ENCODE measurements at places on chromosomes 11 and 22. TPM values are rescaled to one million over a fixed set of nuclear protein-coding genes. Genes with fewer than 3 reads are reported as not detected.

- peak; percentile 85 for DNase-seq
These were observed 3.1 kb downstream of the ILK start for GRCh38 chr11:6606471-6607189.

- DNase-seq: no peak
These were observed 17.3 kb upstream of the EIF3D start for GRCh38 chr22:36546092-36546804.

DNA sequence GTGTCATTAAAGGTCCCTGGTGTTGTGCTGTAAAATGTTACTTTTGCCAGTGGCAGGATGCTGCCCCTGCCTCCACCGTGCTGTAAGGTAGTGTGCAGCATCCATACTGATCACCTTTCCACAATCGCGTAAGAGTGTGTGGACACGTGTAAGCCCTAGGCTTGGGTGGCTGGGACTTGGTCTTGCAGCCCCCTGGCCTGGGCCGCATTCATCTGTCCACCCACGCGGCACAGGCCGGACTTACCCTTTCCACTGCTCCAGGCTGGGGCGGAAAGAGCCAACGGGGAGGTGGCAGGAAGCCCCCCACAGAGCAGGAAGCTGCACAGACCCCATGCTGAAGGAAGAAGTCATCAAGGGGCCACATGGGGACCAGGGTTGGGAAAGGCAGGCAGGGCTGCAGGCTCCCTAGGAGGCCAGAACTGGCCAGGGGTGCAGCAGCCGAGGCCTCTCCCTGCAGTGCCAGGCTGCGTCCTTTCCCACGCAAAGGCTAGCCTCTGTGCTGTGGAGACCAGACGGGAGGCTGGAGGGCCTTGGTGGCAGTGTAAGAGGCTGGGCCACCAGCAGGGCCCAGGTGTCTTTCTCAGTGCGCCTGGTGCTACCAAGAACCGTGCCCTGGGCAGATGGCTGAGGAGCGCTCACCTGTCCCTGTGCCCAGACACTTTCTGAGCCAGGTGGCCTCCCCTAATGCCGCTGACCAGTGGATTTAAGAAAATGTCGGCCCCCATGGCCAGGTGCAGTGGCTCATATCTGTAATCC, 11.7 kb upstream of the TMEM191C start:
- DNase-seq: no peak

DNA sequence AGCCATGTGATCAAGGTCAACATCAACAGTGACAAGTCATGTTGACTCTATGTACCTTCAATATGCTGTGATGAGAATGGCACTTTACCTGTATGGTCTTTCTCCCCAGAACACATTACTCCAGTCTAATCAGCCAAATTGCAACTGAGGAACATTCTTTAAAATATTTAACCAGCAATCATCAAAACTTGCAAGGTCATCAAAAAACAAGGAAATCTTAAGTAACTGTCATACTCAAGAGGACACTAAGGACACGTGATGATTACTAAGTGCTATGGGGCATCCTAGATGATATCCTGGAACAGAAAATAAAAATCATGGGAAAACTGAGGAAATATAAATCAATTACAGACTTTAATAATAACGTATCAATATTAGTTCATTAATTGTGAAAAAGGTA, 118.9 kb downstream of the EFCAB6 start:
- no peak for DNase-seq

- DNase-seq: no peak
These were observed 92.0 kb upstream of the KCNQ1OT1 start for GRCh38 chr11:2791521-2792380.

DNA sequence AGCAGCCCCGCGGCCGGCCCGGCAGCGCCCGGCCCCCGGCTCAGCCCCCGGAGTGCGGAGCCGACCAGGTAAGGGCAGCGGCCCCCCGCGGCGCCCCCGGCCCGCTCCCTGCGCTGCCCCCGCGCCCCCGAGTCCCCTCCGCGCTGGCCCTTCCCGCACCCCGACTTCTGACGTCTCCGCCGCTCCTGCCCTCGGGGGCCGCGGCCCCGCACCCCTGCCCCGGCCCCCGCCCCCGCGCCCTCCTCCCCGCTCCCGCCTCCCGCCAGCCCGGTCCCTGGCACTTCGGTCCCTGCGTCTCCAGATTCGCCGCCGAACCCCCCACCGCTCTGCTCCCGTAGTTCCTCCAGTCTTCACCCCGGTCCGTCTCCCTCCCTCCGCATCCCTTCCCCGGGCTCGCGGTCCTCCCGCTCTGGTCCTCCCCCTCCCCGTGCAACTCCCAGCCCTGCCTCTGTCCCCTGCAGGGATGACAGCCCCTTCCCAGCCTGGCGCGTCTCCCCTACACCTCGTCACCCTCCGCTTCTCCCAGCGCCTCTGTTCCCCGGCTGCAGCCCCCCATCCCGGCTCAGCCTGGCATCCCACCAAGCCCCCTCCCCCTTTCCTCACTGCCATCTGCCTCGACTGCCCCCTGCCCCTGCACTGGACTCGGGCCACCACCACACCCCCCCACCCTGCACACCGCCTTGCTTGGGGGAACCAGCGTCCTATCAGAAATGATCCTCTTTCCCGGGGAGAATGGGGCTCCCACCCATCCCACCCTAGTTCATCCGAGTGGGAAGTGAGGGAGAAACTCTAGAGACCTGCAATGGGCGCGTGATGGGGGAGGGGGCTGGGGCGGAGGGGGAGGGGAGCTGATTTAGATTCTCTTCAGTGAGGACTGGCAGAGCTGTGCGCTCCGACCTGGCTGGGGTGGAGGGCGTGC, 531 bp downstream of the GRIK4 start:
- no peak for DNase-seq

- no peak for DNase-seq
These were observed 23.5 kb downstream of the B3GAT1 start for GRCh38 chr11:134388590-134388989.

- DNase-seq: no peak
These were observed 6.5 kb downstream of the FAR1 start for GRCh38 chr11:13674799-13675509.

GRCh38 chr11:63552921-63553320, 10.3 kb downstream of the PLAAT2 start:
- no peak for DNase-seq

- DNase-seq: no peak
These were observed 149.1 kb downstream of the CTTN start for GRCh38 chr11:70547386-70547785.

DNA sequence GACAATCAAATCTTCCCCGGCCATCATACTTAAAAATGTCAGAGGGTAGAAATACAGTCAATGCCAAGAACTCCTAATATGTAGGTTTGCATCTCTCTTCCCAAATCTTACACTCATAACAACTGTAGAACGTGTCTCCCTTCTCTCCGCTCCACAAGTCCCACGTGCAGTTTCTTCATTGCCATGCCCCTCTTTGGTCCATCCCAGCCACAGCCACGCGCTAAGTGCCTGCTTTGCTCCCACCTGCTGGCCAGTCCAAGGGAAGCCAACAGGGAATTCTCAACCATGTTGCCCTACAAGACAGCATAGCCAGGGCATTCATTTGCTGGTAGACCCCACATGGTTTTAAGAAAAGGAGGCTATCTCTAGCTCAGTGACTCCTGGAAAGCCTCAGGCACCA, 420.6 kb upstream of the ISX start:
- DNase-seq: no peak

- no peak for DNase-seq
These were observed 384.1 kb downstream of the MN1 start for GRCh38 chr22:27417421-27417814.

MMP27 gene
- not detected for polyA plus RNA-seq

DNA sequence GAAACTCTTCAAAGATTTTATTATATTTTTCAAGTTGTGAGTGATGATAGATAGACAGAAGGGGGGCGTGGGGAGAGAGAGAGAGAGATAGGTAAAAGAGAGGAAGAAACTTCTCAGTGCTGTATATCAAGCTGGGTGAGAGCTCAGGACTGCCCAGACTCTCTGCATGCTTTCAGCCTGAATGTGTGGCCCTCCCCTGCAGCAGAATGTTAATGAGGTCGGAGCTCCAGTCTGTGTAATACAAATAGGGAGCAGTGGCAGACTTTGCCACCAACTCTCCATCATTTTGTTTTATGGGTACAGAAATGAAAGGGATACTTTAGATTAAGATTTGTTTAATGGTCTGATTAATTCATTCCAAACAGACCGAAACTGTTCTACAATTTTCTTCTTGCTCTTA, 752.8 kb downstream of the OPCML start:
- no peak for DNase-seq

SAA1 gene
- not detected for polyA plus RNA-seq

F2 gene
- 0.27 TPM for polyA plus RNA-seq

HEPACAM gene
- 3.0 TPM for polyA plus RNA-seq

GRCh38 chr11:13333456-13333957, 55.9 kb downstream of the BMAL1 start:
- DNase-seq: no peak

Measured in left renal cortex interstitium (tissue), 4 donors.